ENCODE measurements at places on chromosomes 7 and 10. TPM values are rescaled to one million over a fixed set of nuclear protein-coding genes. Genes with fewer than 3 reads are reported as not detected.

DNA sequence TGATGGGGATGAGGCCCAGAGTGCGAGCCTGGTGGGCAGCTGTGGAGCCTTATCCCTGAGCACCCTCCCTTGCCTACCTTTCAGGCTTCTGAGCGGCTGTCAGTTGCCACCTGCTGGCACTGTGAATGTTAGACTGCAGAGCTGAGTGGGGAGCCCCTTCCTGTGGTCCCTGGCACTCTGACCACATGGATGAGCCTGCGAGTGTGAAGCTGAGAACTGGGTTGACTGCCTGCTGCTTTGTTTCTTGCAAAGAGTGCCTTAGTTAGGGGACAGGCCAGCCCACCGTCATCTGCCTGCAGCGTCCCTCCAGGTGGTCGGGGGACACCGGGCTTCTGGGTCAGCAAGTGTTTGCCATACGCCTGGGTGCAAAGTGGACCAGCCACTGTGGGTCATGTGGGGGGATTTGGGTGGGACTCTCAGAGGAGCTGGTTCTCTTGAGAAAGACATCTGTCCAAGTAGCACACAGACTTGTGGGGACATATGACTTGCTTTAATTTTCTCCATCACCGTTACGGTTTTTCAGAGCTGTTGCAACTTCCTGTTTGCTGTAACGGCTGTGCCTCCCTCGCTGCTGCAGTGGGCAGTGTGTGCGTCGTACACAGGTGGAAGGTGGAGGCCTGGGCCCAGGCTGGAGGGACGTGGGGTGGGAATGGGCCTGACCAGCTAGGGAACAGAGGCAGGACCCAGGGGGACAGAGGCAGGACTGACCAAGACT lies 13.7 kb downstream of the INPP5A start:
- H3K27ac ChIP-seq: no peak overlapping the region
- no peaks in the 10 kb centered on the region for H3K27me3 ChIP-seq
- no peaks in the 10 kb centered on the region for H3K36me3 ChIP-seq
- no peak overlapping the region for H3K4me3 ChIP-seq
- DNase-seq: no peak

DNA sequence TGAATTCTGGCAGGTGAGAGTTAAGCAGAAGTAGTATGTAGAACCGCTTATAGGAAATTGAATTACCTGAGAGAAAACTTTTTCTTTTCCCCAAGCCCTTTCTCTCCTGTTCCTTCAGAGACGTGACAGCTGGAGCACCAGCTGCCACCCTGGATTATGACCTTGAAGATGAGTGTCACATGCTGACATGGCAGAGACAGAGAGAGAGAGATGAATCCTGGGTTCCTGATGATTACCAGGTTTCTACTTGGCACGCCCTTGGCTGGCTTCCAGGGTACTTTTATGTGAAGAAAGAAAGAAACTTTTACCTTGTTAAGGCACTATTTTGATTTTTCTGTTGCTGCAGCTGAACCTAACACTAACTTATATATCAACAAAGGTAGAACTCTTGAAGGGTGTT lies 99.9 kb downstream of the GPR26 start:
- no peaks in the 10 kb centered on the region for H3K4me1 ChIP-seq
- H3K4me3 ChIP-seq: no peak overlapping the region
- H3K27ac ChIP-seq: no peak overlapping the region
- no peaks in the 10 kb centered on the region for H3K27me3 ChIP-seq
- no peak for DNase-seq

The FEZF1 gene
- polyA plus RNA-seq: not detected

DNA sequence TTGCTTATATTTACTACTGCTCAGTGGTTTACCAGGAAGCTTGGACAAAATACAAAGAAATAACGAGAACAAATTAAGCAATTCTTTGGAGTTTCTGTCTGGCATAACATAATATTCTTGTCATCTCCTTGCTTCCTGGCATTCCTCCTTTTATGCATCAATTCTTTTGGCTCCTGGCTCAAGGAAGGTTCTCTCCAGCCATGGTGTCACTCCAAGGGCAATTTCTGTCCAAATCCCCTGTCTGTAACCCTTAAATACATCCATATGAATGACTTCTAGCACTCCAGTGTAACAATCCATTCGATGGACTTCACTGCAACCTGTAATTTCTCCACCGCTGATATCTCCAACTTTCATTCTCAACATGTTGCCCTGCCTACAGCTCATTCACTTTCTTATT lies 617.7 kb upstream of the ANKRD30A start:
- H3K27me3 ChIP-seq: no peaks in the 10 kb centered on the region
- H3K4me1 ChIP-seq: no peaks in the 10 kb centered on the region
- H3K27ac ChIP-seq: no peak overlapping the region
- no peak for DNase-seq
- no peaks in the 10 kb centered on the region for H3K36me3 ChIP-seq

DNA sequence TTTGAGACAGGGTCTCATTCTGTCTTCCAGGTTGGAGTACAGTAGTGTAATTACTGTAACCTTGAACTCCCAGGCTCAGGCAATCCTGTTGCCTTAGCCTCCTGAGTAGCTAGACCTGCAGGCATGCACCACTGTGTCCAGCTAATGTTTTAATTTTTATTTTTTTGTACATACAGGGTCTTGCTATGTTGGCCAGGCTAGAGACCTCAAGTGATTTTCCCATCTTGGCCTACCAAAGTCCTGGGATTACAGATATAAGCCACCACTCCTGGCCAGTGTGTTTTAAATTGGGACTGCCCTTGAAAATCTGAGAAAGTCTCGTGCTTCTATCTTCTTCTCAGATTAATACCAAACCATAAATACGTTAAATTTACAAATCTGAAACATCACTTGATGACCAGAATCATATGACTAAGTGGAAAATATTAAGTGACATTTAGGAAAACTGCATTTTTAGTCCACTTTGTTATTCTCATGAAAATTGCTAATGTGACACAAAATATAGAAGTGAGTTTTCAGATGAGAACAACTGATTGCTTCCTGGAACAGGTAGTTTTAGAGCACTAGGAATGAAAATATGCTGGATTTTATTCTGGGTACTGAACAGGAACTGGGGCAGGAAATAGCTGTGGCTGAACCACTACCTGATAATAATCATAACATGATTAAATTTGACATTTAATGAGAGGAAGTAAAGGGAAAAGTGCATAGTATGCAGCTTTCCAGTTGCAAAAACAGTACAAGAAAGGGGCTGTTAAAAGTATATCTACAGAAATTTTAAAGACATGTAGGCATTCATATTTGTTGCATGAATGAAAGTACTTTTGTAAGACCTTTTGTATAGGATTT lies 4.2 kb downstream of the PHTF2 start:
- no peaks in the 10 kb centered on the region for H3K36me3 ChIP-seq
- no peaks in the 10 kb centered on the region for H3K27me3 ChIP-seq
- peaks cover 26% of the 10 kb centered on the region for H3K4me1 ChIP-seq
- H3K4me3 ChIP-seq: no peak overlapping the region
- no peak overlapping the region for H3K27ac ChIP-seq
- no peak for DNase-seq

The DDIT4 gene
- 155 TPM for polyA plus RNA-seq

The GPR146 gene
- 4.3 TPM for polyA plus RNA-seq

- no peaks in the 10 kb centered on the region for H3K36me3 ChIP-seq
- peaks cover 36% of the 10 kb centered on the region for H3K27me3 ChIP-seq
- H3K4me1 ChIP-seq: no peaks in the 10 kb centered on the region
- no peak for DNase-seq
These were observed 18.4 kb downstream of the SLC18A2 start for GRCh38 chr10:117259279-117259678.

DNA sequence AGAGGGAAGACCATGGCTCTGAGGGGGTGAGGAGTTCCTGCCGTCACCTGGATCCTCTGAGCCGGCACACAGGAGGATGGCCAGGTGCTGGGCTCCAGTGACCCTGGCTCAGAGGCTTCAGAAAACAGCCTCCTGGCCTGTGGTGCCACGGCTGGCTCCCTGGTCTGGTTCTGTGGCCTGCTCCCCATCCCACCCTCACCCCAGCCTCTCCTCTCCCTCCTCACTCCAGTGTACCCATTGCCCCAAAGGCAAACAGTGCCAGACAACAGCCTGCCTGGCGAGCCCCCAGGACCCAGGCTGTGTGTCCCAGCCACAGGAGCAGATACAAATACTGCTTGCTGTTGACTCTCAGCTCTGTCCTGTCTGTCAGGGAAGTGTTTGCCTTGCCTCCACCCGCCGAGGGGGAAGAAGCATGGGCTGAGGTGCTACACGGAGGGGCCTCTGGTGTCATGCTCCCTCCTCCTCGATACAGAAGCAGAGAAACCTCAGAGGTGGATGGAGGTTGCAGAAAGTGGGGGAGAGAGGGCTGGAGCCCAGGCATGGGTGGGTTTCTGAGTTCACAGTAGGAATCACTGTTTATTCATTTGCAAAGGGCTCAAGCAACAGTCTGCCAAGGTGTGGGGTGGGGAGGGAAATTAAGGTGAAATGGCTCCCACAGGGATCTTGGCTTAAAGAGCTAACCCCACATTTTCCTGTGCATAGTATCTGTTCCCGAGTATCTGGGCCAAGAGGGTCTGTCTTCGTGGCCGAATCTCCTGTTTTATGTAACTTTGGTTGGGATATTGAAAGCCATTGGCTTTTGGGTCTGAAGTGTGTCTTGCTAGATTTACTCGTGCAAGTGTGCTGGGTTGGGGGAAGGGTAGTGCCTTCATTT lies 5.5 kb downstream of the ADRA2A start:
- H3K27ac ChIP-seq: no peak overlapping the region
- H3K27me3 ChIP-seq: no peaks in the 10 kb centered on the region
- H3K36me3 ChIP-seq: no peaks in the 10 kb centered on the region
- no peak for DNase-seq
- no peak overlapping the region for H3K4me3 ChIP-seq

The CTAGE4 gene
- 1.0 TPM for polyA plus RNA-seq

The OR13A1 gene
- polyA plus RNA-seq: not detected

DNA sequence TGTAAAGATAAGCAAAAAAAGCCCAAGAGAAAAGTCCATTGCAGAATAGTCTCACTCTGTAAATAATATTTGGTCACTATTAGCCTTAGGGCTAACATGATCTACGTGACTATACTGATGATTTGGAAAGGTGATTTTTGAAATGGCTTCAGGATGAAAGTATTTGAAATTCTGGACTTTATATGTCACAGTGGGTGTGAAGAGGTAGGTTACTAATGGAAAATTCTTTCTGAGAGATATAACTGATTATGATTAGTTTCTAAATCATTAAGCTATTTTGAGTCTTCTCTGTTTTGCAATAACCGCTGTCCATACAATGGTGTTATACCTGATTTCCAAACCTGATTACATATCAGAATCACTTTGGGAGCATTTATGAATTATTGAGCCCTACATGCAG lies 20.1 kb upstream of the HBP1 start:
- no peak for DNase-seq
- no peaks in the 10 kb centered on the region for H3K36me3 ChIP-seq
- H3K4me1 ChIP-seq: peaks cover 16% of the 10 kb centered on the region

GRCh38 chr7:143012001-143012400 lies 14.9 kb downstream of the OR9A2 start:
- no peak overlapping the region for H3K27ac ChIP-seq
- no peak overlapping the region for H3K4me3 ChIP-seq
- 0 out of 2 replicates have a peak, but pooled peaks cover 3% of the 10 kb centered on the region for H3K27me3 ChIP-seq

The SNCG gene
- polyA plus RNA-seq: 2.8 TPM

The GPRIN2 gene
- polyA plus RNA-seq: not detected

The PNLIPRP2 gene
- not detected for polyA plus RNA-seq

The EPHB6 gene
- 1.2 TPM for polyA plus RNA-seq

DNA sequence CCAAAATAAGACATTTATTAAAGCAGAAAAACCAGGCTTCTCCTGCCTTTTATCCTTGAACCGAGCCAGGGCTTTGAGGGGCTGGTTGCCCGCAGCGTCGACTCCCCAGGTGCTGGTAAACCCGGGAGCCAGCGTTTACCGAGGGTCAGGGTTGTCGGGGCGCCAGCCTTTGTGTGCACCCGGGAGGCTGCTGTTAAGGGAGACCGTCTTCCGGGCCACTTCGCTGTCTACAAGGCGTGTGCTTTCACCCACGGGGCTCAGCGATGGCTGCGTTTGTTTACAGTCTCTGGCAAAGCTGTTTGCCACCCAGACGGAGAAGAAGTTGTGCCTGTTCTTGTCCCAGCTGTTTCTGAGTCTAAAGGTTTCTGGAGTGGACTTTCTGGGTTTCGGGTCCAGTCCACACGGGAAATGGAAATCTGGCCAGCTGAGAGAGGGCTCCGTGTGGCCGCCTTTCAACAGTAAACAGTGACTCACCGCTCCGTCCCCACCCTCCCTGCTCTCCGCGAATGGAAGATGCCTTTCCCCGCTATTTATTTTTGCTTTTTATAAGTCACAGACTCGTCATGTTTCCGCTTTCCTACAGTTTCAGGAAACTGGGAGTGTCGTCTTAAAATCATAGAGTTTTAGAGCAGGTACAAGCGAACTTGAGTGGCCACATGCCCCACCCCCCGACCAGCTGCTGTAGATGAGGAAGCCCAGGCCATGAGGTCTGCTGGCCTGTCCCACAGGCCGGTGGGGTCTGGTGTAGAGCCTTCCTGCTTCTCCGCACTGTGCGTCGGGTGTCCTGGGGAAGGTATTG lies 2.2 kb downstream of the MAFK start:
- peaks cover 31% of the 10 kb centered on the region for H3K4me1 ChIP-seq
- peak overlapping the region; percentile 79 for H3K4me3 ChIP-seq
- DNase-seq: peak; percentile 97
- peak overlapping the region; percentile 96 for H3K27ac ChIP-seq
- no peaks in the 10 kb centered on the region for H3K36me3 ChIP-seq
- no peaks in the 10 kb centered on the region for H3K27me3 ChIP-seq

DNA sequence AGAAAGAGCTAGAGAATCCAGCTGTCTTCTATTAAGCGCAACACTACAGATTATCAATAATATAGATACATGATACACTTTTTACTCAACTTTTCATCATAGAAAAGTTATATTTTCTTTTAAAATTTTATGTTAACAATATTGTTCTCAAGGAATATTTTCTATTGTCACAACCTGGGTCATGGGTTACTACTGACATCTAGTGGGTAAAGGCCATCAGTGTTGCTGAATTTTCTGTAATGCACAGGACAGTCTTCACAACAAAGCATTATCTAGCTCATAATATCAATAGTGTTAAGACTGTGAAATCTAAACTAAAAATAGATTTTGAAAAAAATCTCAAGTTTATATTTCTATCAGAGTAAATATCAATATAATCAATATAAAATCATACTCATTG lies 209.8 kb downstream of the ZNF33B start:
- peak; percentile 28 for DNase-seq
- no peak overlapping the region for H3K27ac ChIP-seq
- H3K4me1 ChIP-seq: no peaks in the 10 kb centered on the region

GRCh38 chr7:75546237-75547015 lies 54.3 kb downstream of the SPDYE5 start:
- H3K27ac ChIP-seq: no peak overlapping the region
- no peaks in the 10 kb centered on the region for H3K27me3 ChIP-seq
- no peaks in the 10 kb centered on the region for H3K36me3 ChIP-seq
- no peak overlapping the region for H3K4me3 ChIP-seq
- H3K4me1 ChIP-seq: no peaks in the 10 kb centered on the region

GRCh38 chr7:106592282-106593027 lies 68.5 kb downstream of the CCDC71L start:
- H3K27me3 ChIP-seq: no peaks in the 10 kb centered on the region
- H3K27ac ChIP-seq: no peak overlapping the region
- no peak for DNase-seq
- H3K4me3 ChIP-seq: no peak overlapping the region
- no peaks in the 10 kb centered on the region for H3K36me3 ChIP-seq

GRCh38 chr10:60312818-60313588 lies 76.7 kb downstream of the ANK3 start:
- DNase-seq: peak; percentile 72
- H3K4me1 ChIP-seq: peaks cover 22% of the 10 kb centered on the region
- H3K36me3 ChIP-seq: no peaks in the 10 kb centered on the region
- H3K27me3 ChIP-seq: no peaks in the 10 kb centered on the region
- no peak overlapping the region for H3K4me3 ChIP-seq

- no peaks in the 10 kb centered on the region for H3K27me3 ChIP-seq
- no peak overlapping the region for H3K27ac ChIP-seq
- H3K4me1 ChIP-seq: 0 out of 2 replicates have a peak, but pooled peaks cover 9% of the 10 kb centered on the region
- DNase-seq: no peak
- H3K36me3 ChIP-seq: no peaks in the 10 kb centered on the region
These were observed 13.3 kb downstream of the DIP2C start for GRCh38 chr10:676178-676577.

Measured in GM23248 (cell line).